Activated CD4-positive, alpha-beta T cell treated with anti-CD3 and anti-CD28 coated beads, Interleukin-2, amount 50 U/mL, for 48 hours (primary cell): ENCODE measurements at places on chromosomes 3 and 15.

DNA sequence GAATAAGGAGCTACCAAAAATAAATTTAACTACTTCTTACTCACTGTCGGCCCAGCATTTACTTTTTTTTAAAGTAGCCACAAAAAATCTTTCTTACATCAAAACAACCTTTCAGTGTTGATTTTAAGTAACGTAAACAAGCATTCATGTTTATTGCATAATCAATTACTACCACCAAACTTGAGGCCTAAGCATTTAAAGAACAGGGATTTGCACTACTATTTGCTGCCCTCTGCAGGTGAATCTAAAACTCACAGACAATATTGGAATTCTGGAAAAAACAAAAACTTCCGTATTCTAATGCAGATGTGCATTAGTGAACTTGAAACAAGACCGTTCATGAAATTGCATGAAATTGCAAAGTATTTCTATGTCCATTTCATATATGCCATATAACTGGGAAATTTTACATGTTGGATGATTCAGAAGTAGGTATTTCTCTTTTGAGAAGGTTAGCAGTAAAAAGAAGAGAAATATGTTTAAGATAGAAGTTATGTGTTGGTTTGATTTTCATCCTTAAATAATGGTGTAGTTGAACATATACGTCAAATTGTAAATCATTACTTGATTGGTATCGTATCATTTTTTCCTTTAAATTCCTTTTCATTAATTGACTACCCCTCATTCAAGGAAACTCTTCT lies 55.6 kb downstream of the CGGBP1 start:
- DNase-seq, result no peak

DNA sequence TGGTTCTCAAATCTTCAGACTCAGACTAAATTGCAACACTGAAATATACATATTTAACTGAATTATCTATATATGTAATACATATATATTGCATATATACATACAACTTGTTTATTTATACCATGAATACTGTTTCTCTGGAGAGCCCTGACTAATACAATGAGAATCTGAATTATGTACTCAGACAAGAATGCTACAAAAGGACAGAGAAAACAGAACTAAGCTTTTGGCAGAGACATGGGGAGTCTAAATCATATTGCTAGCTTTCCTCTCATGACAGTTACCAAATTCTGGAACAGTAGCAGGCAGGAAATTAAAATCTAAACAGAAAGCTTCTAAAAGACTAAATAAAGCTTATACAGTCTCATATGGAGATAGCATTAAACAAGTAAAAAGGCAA lies 142.4 kb upstream of the KCNMB2 start:
- DNase-seq, result no peak

GRCh38 chr3:55880357-55880756 lies 393.3 kb upstream of the WNT5A start:
- no peak for DNase-seq

DNA sequence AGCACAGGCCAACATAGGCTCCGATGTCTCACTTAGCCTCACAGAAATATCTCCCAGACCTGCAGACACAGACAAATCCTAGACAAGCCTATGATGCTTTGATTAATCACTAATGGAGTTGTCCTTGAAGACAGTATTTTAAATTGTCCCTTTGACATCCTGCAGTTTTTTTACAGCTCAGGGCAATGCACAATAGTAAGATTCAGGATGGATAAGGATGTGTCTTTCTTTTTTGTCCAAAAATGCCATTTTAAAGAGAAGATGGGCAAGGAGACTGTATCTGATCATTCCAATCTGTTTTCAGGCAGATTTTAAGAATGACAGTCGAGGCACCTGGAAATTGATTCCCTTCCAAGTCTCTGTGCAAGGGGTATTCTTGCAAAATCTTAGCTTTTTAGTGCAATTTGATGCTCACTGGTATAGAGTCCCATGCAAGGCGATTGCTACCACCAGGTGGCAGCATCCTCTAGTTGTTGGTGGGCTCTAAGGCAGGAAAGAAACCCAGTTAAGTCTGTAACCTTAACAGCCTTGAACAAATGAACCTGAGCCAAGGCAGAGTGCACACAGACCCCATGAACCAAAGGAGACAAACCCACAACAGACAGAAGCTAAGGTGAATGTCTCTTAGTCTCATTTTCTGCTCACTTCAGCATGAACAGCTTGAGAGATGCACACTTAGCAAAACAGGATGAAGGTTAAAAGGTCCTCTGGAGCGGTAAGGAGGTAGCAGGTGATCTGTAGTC lies 51.2 kb upstream of the MINAR1 start:
- peak; percentile 85 for DNase-seq

- DNase-seq, result no peak
These were observed 122.2 kb upstream of the CHRM5 start for GRCh38 chr15:33846142-33846541.

DNA sequence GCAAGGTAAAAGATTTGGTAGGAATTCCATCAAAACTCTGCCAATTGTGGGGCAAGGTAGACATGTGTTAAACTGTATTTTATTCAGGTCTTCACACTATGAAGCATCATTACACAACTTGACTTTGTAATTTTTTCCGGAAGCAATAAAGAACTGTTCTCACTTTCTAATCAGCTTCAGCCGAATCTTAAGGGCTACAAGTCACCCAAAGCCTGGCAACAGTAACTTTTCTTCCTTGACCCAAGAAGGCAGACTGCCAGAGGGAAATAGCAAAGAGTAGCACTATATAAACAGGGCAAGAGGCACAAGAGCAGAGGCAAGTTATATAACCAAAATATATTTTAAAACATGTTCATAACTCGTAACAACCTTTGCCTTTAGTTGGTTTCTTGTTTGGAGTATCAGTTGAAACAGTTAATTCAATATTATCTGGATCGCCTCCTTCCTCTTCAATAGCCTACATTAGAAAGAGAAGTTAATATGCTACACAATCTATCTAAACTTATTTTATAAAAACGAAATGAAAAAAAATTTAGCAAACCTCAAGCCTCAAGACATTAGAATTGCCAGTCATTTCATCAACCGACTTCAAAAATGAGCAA lies 1.4 kb downstream of the SLTM start:
- no peak for DNase-seq

- peak; percentile 56 for DNase-seq
These were observed 4.5 kb upstream of the MRPS22 start for GRCh38 chr3:139339219-139339906.

DNA sequence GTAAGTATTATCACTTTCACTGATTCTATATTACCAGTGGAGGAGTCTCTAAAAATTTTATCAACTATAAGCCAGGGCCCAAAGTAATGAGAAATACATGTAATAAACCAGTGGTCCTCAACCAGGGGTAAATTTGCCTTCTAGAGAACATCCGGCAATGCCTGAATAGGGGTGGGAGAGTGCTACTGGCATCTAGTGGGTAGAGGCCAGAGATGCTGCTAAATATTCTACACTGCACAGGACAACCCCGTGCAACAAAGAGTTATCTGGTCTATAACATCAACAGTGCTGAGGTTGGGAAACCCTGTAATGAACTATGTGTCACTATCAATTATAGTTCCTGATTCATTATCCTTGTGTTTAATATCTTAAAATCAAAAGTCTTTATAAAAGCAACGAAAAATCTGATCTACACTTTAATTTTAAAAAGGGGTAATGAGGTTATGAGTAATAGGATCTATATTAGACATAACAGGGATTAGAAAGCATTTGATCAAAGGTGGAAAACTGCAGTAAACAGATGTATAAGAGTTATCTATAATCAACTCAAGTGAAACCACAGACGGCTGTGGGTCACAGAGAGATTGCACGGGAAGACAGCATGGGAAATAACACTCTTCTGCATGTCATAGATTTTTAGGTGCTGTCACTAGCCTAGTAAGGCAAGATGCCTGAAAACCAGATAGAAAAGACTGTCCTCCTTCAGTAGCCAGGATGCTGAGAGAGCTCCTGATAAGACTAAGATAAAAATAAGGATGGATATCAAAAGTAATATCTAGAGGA lies 2.0 kb downstream of the LYSMD2 start:
- DNase-seq, result no peak

DNA sequence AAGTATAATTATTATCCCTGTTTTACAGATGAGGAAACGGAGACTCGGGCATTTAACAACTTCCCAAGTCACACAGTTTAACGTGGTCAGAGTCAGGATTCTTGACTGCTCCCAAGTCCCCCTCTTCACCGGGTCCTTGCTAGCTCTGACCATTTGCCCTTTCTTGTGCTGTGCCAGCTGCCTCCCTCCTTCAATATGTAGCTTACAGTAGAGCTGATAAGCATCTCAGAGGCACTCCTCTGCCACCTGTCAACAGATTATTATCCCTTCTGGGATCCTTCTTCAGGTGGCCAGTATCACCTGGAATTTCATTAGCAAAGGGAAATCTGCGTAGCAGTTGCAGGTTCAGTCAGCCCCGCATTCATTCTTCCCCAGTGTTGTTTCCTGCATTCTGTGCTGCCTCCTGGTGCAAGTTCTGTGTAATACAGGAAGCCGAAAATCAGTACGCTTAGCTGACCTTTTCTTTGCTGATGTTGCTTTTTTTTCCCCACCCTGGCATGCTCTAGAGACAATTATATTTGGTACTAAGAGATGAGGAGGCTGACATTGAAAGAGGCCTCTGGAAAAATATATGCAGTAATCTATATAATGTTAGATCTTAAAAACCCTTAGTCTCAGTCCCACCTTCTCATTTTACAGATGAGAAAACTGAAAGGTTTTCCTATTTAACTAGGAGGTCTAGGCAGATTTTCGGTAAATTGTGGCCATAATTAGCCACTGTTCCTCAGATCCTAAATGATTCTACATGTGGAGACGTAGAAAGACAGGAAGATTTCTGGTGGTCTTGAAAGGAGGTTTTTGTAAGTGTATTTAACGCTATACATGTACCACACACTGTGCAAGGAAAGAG lies 24.8 kb downstream of the TMOD2 start:
- peak; percentile 53 for DNase-seq

DNA sequence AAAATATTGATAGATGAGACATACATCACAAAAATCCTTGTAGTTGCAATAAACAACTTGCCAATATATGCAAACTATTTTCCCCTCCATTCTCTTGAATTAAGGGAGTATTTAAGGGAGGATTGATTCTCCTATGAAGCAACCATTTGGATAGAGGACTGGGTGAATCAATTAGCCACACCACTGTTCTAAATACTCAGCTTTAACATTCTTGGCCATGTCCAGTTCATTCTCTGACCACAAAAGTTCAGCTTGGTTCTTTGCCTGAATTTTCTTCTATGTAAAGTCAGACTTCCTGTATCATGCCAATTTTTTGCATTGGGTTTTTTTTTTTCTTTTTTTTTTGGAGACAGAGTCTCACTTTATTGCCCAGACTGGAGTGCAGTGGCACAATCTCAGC lies 15.8 kb upstream of the SEC11A start:
- DNase-seq, result no peak

GRCh38 chr3:182241766-182242488 lies 530.2 kb downstream of the SOX2 start:
- DNase-seq, result no peak

DNA sequence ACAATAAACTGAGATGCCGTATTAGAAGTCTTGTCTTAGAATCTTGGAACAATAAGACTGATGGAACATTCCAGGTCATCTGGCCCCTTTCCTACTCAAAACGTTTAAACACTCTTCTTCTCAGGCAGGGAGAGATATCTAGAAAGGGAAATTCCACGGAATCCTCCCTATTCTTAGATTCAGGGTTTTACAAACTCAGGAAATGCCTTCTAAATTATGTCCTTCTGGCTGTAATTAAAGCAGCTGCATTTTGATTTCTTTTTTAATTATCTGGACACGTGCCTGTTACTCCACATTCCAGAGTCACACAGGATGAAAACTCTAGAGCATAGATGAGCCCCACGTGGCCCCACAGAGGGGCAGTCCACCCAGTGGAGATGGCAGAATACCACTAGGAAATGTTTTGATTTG lies 41.5 kb upstream of the MTMR10 start:
- no peak for DNase-seq

DNA sequence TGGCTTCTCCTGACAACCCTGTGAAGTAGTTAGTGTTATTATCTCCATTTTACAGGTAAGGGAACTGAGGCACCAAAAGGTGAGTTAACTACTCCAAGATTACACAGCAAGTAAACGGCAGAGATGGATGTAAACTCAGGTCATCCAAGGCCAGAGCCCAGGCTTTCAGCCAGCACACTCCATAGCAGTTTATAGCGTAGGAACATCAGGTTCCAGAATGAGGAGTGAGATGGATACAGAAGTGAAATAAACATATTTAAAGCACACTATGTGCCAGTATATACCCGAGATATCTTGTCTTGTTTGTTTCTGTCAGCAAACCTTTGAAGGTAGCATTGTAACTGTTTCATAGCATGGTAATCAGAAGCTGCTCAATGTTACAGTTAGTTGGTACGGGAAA lies 279.0 kb downstream of the OXSM start:
- no peak for DNase-seq

GRCh38 chr3:37190667-37191066 lies 16.3 kb upstream of the LRRFIP2 start:
- DNase-seq, result no peak

DNA sequence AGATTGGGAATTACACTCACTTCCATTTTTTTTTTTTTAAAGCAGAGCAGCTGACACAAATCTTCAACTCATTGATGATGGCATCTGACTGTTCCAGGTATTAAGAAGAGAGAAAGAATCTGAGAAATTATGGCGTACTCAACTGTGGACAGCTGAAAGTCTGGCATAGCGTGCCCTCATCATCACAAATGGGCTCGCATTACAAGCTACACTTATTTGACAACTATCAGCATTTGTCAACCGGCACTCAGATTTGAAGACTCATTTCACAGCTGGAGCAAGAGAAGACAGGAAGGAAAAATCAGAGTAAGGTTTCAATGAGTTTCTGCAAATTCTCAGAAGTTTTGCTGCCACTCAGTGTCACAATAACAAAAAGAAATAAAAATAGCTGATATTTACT lies 235.9 kb downstream of the ATP8B4 start:
- no peak for DNase-seq

DNA sequence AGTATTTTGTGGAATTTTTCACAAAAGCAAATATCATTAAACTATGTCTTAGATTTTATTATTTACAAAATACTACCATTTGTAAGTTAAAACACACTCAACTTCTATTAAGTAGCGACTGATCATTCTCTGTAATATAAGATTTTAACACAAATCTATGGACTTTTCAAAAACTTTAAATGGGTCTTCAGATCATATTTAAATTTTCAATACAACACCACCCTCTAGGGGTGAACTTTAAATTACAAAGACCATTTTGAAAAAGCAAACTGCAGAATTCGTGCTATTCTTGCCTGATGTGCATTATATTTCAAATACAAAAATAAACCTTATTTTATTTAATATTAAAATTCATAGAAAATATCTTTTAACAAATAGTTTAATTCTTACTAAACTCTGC lies 8.2 kb upstream of the VGLL4 start:
- DNase-seq, result no peak

- no peak for DNase-seq
These were observed 806.5 kb downstream of the OTOL1 start for GRCh38 chr3:162302983-162303624.

- DNase-seq, result no peak
These were observed 196.1 kb downstream of the PDCD6IP start for GRCh38 chr3:33994568-33994967.

DNA sequence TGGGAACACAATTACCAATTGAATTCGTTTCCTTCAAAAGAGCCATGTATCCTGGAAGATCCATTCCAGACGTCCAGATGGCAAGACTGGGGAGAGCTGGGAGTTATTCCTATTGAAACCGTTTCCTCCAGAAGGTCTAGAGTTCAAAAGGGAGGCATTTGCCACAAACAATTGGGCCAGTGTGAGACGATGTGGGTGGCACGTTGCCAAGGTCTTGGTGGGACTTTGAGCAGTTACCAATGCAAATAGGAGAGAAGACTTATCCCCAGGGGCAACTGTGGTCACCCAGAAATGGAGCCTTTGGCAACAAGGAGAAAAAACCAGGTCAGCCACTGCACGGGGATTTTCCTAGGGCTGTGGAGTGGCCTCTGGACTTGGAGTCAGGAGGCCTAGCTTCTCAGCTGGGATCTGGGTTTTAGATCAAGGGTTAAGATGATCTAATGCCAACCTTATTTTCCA lies 29.6 kb upstream of the TLE3 start:
- DNase-seq, result no peak
